ENCODE measurements at places on chromosomes 6 and 20.

DNA sequence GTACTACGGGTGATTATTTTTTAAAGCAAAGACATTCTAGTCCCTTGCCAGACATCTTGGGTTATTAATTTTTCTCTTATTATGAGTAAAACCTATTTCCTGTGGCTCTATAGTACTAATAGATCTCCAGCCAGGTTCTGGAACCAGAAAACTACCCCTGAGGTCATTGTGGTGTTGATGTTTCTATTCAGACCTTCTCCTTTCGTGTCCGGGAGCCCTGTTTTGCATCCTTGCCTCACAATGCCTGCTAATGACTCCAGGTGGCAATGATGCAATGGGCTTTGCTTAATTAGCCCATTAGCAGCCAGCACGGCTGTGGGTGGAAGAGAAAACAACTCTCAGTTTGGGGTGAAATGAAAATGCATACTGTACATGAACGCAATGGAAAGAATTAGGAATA is 62.9 kb upstream of the ARG1 start:
- no peak for DNase-seq

DNA sequence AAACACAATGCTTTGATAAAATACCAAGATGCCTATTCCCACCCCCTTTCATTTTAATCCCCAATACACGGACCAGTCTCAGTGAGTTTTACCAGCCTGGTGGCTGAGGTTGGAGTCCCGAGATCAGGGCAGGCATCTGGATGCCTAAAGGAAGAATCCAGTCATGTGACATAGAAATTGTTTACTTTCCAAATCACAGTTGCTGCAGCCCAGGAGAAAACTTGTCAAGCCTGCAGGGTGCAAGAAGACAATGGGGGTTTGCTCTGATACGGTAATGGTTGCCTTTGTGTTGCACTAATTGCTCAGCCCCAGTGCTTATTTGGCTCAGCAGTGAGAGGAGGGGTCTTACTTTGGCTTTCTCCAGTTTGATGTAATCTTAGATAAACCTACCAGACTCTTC is 308.5 kb upstream of the POU3F2 start:
- DNase-seq, result no peak

DNA sequence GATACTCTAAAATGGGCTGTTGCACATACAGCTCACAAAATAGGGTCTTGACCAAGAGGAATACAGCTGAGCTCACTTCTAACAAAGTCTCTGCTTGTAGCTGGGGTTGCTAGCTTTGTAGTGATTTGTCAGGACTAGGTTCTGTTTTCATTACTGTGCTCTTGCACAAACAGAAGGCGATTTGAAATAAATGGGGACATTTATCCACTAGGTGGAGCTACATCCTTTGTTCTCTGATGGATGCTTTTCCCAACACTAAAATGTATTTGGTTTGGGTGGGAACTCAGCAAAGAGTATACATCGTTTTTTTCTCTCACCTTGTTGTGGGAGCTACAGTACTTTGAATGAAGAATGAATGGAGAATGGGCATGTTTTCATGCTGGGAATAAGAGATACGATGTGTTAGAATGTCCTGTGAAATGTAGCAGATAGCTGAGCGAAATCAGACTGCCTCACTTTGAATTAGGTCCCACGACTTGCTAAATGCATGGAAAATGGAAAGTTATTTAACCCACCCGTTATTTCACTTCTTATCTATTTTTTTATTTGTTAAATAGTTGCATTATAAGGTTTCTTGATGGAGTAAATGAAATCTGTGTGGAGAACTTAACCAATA is 494.7 kb upstream of the MAP3K7 start:
- peak; percentile 80 for DNase-seq

DNA sequence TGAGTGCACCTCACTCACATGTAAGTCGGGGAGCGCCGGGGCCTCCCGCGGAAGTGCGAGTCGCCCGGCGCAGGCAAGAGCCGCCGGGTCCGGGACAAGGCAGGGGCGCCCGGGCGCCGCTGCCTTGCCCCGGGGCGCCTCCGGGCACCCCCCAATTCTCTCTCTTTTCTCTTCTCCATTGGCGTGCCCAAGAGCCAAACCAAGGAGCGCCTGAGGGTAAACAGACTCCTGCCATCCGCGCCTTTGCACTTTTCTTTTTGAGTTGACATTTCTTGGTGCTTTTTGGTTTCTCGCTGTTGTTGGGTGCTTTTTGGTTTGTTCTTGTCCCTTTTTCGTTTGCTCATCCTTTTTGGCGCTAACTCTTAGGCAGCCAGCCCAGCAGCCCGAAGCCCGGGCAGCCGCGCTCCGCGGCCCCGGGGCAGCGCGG is 36.8 kb downstream of the GNAS start:
- no peak for DNase-seq

GRCh38 chr6:32952817-32953739 is at the start of gene HLA-DMA:
TSS of gene HLA-DMA (minus strand) at chr6:32953097. CDS start at chr6:32953036, 61 bp downstream.
- DNase-seq, result peak; percentile 61

DNA sequence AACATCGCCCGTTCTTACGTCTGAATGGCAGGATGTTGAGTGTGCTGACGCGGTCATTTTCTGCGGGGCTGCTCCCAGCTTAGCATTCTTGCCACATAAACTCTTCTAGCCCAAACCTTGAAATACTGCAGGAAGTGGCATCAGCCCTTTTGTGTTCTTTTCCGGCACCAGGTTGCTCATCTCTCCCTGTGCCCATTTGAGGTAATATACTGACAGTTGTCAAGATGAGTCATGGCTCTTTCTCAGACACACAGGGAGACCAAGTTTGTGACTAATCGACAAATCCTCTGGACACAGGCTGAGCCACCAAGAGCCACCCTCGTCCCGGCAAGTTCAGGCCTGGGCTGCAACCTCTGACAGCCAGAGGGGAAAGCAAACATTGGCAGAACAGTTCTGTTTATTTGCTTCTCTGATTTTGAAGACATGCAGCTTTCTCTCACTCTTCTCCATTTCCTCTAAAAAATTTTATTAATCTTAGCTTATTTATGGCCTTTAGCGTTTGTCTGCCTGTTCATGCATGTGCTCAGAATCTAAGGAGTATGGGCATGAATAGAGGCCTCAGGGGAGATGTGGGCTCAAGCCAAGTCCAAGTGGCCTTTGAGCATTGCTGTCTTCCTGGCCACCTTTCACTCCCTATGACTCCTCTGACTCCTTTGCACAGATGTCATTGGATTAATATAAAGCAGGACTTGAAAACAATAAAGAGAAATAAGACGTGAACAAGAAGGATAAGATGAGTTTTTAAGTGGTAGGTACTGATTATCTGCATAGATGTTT is 328.2 kb upstream of the JAG1 start:
- no peak for DNase-seq

GRCh38 chr6:116971959-116972358 is 94.9 kb downstream of the RFX6 start:
- DNase-seq, result peak; percentile 45

DNA sequence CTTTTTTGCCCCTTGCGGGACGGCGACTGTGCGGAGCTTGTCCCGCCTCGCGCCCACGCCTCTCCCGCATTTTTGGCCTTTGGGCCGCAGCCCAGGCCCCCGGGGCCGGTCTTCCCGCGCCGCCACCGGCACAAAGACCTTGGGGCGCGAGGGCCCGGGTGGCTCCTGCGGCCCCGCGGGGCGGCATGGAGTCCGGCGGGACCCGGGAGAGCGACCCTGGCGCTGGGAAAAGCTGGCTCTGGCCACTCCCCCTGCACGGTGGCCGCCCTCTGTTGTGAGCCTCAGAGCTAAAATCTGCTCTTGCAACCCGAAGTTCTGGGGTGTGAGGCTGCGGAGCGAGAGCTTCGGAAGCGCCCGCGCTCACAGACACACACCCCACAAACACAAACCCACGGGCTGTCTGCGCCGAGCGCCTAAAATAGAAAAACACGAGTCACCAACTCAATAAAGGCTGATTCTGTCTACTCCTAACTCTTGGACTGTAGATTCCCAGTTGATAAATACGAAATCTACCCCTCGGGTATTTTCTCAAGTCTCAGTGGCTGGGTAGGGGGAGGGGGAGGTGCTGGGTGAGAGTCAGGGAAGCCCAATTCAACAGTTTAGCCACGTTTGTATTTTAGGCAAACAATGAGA is 496 bp upstream of the BEND3 start:
- DNase-seq, result peak; percentile 83

DNA sequence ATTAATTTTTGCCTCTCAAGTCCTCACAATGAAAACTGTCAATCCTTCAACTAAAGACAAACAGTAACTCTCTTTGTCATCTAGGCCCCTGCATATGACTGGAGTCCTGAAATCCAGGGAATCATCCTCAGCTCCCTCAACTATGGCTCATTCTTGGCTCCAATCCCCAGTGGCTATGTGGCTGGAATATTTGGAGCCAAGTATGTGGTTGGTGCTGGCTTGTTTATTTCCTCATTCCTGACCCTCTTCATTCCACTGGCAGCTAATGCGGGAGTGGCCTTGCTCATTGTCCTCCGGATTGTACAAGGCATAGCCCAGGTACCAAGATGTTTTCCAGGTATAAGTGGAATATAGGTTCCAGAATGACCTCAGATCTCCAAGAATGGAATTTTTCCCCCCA is 15.4 kb downstream of the SLC17A4 start:
- no peak for DNase-seq

- DNase-seq, result peak; percentile 39
Measured at GRCh38 chr6:10146715-10147451, 268.0 kb downstream of the TFAP2A start.

GRCh38 chr6:166173281-166173951 is 5.8 kb upstream of the TBXT start:
- DNase-seq, result no peak

- DNase-seq, result no peak
Measured at GRCh38 chr6:89067796-89068195, 12.8 kb upstream of the PNRC1 start.

DNA sequence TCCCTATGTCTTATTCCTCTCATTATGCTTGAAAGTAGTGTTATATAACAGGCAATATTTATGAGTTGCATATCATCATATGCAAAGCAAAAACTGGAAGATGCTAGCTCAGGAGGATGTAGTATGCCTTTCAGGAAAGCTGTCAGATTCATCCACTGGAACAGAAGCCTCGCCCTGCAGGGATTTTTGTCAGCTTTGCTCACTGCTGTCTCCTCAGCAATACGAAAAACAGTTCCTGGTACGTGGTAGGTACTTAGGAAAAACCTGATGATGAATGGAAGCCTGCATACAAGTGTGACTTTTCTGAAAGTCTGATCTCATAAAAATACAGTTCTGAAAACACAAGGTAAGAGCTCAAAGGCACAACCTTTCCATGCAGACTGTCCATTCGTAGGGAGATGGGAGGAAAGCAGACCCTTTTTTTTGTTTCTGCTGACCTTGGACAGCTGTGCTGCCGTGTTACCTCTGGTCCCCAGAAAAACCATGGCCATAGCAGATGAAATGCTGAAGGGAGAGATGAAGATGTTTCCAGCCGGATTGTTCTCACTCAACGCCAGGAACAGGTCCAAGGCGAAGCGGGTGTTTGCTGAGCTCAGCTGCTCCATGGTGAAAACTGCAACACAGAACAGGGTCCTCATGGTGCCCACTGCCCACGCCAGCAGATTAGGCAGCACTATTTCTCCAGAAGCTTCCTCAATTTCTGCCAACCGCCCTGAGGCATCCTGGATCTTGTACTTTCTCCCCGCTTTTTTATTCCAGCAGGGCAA is 1.5 kb downstream of the SERPINB1 start:
- DNase-seq, result no peak

DNA sequence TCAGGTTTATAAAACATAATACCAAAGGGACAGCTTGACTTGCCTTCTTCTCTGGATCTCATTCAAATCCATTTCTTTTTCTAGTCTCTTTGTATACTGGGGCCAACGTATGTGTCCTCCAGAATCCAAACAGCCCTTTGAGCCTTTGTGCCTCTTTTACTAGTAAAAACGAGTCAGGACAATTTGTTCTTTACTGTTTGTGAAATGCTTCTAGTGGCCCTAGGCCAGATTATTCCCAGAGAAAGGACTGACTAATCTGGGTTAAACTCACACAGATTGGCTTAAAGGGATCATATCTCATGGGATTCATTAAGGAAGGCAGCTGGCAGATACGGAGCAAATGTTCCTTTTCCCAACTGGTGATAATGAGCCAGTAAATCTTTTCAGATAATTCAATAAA is 32.1 kb upstream of the MANEA start:
- DNase-seq, result no peak

GRCh38 chr20:8155229-8155628 is 23.2 kb downstream of the PLCB1 start:
- DNase-seq, result no peak

GRCh38 chr6:87848616-87849015 is 146.6 kb upstream of the AKIRIN2 start:
- DNase-seq, result no peak

DNA sequence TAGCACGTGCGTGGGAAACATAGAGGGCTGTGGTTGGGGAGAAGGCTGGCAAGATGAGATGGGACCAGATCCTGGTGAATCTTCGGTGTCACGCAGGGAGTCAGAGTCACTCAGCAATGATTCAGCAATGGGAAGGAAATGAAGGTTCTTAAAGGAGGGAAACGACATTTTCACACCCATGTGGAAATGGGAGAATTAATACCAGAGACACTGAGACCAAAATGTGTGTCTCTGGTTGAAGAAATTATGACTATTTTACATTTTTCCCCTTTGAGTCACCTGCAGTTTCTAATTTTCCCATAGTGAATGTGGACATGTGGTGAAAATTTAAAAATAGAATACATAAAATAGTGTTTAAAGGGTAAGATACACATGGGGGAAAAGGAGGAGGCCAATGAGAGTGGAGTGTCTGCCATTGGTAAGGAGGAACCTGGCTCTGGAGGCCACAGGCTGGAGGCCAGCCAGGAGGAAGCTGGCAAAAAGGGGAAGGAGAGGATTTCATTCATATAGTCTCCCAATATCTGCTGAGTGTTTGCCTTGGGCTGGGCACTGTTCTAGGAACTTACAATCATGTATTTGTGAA is 17.5 kb downstream of the NRN1 start:
- no peak for DNase-seq

- DNase-seq, result no peak
Measured at GRCh38 chr20:49339123-49339522, 61.3 kb upstream of the ZNFX1 start.

DNA sequence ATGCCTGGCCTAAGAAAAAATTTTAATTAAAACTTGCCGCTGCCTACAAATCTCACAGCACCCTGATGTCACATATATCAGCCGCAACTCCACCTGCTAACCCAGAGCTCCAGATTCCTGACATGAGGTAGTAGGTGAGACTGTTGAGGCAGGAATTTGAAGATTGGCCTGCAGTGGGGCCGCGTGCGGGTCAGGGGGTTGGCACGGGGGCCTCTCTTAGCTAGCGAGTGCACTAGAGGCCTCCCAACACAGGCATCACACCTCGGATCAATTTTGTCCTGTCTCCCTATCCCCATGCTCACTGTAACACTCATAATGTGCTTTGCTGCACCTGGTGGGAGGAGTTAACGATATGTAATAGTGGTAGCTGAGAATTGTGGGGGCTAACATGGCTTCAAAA is 349.8 kb downstream of the CDC5L start:
- no peak for DNase-seq

GRCh38 chr20:58144096-58144495 is 84.4 kb downstream of the ANKRD60 start:
- no peak for DNase-seq

GRCh38 chr6:37047346-37047688 is 41.9 kb downstream of the FGD2 start:
- no peak for DNase-seq
